ENCODE measurements at places on chromosomes 1 and 21.

GRCh38 chr1:164343189-164343588 lies 215.8 kb upstream of the PBX1 start:
- no peak for DNase-seq

DNA sequence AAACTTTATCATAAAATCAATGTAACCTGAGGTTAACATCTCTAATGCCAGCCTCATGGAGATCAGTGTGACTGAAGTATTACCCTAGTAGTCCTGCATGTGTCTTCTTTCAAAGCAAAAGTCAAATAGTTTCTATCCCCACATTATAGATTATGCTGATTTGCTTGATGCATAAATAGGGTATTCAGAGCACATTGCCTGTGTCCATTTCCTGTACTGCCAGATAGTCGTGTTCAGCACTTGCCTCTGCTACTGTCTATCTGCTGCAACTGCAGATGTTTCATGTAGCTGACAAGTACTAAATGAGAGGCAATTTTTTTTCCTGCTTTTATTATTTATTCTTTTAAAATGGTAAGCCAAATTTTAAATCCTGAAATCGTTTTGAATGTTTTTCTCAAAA lies 348.7 kb downstream of the CHRM3 start:
- DNase-seq, result no peak

DNA sequence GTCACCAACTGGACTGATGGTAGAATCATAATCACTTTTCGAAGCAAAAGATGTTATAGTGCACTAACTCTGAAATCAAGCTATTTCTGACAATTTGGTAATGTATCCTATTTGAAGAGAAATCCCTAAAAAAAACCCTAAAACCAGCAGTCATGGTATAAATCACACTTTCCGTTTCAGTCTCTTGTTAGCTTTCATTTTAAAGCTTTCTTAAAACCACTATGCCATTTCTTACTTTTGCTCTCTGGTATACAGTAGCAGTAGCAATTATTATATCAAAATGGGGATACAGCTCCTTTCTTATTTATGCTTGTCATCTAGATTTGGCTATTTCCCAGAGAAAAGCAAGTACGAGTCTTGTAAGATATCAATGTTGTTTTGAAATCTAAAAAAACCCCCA lies 323.3 kb downstream of the KCTD3 start:
- no peak for DNase-seq

DNA sequence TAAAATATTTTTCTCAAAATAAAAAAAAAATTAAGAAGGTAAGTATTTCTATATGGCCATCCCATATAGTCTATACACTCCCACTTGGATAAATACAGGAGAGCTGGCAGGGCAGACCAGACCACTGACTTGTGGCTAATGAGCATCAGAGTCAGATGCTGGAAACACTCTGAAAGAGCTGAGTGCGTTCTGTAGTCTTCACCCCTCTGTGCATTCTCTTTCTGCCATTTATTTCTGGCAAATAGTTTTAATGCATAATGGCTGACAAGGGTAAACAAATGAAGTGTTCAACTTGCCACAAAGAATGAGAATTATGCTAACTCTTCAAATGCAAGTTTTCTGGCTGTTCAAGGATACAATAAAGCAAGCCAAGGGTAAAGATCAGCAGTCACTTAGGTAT lies 191.7 kb downstream of the TTLL7 start:
- no peak for DNase-seq

DNA sequence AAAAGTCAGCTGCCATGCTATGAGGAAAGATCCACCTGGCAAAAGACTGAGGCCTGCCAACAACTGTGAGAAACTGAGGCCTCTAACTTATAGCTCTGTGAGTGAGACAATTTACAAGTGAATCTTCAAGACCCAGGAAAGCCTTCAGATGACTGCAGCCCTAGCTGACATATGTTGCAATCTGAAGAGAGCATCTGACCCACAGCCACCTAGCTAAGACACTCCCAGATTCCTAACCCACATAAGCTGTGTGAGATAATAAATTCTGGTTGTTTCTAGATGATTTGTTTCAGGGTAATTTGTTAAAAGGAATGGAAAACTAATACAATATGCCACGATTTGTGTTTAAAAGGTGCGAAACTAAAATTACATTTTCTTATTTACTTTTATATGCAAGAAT lies 55.1 kb downstream of the HFM1 start:
- no peak for DNase-seq

DNA sequence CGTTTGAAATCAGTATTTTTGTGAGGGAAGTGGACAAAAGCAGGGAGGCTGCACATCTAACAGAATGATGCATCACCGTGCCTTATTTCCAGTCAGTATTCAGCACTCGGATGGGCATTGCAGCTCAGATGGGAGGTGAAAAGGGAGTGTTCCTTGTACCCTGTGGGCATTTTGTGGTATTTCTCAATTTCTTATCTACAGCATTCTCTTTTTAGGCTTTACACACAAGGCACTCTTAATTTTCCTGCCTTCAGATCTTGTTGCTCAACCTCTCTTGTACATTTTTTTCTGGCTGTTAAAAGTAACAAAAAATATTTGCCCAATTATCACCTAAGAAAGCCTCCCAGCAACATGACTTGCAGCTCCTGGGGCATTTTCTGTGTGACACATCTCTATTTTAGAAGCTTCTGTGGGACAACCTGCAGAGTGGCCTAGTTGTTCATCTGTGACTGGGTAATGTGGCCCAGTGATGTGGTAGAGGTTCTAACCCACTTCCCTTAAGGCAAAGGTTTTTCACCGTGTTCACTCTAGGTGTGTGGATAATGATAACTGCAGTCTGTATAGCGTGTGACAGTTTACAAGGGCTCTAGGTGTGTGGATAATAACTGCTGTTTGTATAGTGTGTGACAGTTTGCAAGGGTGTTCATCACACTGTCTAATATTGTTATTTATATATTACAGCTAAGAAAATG lies 257.2 kb downstream of the PTGER3 start:
- no peak for DNase-seq

- no peak for DNase-seq
Measured at GRCh38 chr21:31911138-31911907, 38.5 kb downstream of the HUNK start.

DNA sequence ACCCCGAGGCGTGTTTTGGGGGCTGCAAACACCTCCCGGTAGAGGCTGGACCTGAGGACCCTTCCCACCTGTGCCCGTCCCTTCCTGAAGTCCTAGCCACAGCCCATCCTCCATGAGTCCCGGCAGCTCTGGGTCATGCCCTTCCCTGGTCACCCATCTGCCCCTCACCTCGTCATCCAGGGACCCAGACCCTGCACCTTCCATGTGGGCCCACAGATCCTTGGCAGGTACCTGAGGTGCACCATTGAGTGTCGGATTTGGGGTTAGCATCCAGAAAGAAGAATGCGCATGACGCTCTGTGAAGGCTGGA lies 6.8 kb downstream of the RNF187 start:
- DNase-seq, result no peak

DNA sequence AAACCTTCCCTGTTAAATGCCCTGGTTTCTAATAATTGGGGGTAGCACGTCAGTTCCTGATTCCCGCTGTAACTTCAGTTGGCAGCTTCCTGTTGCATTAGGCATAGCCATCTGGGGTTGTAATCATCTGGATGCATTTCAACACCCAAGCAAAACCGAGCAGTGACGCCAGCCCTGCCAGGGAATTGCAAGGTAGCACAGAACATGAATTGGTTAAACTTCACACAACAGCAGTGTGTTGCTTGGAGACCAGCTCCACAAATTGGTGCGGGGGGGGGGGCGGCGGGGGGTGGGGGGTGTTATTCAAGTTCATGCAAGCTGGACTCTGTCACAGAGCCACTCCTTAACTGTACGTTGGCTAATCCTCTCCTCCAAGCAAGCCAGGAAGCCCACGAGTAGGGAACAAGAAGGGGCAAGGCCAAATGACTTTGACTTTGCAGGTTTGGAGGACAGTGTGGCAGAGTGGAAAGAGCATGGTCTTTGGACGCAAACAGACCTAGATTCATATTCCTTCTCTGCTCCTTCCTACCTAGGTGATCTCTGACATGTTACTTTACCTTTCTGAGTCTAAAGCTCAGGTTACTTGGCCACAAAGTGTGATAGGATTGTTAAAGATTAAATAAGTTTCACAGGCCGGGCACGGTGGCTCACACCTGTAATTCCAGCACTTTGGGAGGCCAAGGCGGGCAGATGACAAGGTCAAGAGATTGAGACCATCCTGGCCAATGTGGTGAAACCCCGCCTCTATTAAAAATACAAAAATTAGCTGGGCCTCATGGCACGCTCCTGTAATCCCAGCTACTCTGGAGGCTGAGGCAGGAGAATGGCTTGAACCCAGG lies 4.7 kb downstream of the LAX1 start:
- no peak for DNase-seq

DNA sequence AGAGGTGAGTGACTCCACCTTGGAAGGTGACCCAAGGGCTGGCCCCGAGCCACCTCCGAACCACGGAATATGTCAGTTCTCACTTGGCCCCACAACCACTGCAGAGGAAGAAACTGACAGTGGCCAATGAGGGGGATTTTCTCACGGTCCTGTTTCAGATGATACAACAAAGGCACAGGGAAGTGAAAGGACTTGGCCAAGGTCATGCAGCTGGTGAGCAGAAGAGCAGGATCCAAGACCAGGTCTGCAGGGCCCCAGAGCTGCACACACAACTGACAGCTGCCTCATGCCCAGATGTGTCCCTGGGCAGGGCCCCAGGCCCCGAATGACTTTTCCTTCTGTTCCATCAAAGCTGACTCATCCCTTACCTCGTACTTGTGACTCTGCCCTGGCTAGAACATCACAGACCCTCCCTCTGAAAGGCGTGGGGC lies 25.8 kb upstream of the EVA1B start:
- no peak for DNase-seq

DNA sequence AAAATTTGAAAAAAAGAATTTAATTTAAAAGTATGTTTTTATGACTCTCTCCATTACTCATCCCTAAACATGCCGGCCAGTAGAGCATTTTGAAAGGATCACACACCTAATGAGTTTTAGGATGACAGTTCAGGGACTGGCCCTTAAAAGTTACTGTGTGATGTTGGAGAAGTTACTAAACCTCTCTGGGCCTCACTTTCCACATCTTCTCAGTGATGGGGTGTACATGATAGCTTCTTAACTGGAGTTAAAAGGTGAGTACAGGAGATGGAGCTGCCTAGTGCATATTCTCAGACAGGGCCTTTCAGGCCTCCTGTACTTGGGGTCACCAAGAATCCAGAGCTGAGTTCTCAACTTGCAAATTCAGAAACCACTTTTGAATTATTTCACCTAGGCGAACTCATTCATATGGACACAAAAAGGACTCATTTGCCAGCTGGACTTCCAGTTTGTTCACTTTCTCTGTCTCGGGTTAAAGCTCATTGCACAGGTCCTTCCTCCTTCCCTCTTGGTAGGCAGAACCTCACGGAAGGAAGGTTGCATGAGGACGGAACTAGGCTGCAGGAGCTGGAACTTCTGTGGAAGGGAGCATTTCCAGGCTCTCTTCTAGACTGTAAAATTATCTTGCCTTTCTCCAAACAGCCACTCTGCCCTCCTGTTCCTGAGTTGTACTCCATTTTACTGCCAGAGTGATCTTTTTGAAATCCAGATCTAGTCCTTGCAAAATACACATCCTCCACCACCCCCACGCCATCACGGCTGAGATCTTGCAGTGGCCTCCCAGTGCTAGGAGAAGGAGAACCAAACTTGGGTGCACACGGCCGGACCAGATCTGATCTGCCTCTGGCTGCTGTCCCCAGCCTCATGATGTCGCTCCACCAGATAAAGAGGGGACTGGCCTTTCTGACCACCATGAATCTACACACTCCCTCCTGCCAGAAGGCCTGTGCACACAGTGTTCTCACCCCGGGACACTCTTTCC lies 4.3 kb upstream of the SLC30A1 start:
- no peak for DNase-seq

GRCh38 chr1:39683591-39684312 lies 7.5 kb downstream of the HPCAL4 start:
- DNase-seq, result no peak

GRCh38 chr1:176996456-176997090 lies 167.9 kb downstream of the ASTN1 start:
- no peak for DNase-seq

All from stimulated activated CD4-positive, alpha-beta T cell treated with anti-CD3 and anti-CD28 coated beads, Interleukin-12 subunit alpha, Interleukin-12 subunit beta, amount 100 ng/mL, for 24 hours (primary cell).